ENCODE measurements at places on chromosomes 13 and 19.
A peak's percentile ranks its signal among the peaks of the same experiment; 100 is the strongest.

DNA sequence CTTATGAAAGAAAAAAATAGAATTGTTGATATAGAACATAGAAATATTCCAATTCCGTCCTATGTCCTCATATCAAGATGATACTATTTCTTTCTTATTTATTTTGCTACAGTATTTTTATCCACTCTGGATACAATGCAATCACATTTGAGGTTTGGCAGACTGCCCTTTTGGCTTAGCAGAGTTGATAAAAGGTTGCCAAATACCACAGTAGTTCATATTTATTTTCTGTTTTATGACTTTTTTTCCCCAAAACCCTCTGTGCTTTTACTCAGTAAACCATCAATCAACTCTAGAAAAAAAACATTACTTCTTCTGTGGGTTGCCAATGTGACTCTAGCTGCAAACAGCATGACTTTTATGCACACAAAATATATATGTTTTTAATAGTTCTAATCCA, 424.5 kb downstream of the PCDH9 start:
- DNase-seq: no peak

GRCh38 chr13:20288561-20288960, 56.4 kb upstream of the GJB6 start:
- DNase-seq: no peak

DNA sequence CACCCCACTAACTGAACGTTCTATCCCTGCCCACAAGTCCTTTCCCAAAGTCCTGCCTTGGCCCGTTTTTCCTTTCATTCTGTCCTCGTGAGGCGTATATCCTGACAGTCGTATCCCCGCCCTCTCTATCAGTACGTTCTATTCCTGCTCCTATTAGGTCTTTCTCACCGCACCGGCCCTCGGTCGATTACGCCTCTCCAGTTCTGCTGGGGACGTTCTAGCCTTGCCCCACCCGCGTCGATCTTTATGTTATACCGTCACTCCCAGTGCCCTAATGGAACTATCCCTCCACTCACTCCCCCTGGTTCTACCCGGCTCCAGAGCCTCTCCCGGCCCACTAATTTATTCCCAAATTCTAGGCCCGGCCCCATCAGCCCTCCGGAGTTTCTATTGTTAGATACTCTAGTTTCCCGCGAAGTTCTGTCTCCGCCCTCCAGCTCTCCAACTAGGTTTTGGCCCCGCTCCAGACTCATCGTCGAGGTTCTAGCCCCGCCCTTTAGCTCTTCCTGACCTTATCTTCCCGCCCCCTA, 2.0 kb downstream of the PLAUR start:
- no peak for DNase-seq

DNA sequence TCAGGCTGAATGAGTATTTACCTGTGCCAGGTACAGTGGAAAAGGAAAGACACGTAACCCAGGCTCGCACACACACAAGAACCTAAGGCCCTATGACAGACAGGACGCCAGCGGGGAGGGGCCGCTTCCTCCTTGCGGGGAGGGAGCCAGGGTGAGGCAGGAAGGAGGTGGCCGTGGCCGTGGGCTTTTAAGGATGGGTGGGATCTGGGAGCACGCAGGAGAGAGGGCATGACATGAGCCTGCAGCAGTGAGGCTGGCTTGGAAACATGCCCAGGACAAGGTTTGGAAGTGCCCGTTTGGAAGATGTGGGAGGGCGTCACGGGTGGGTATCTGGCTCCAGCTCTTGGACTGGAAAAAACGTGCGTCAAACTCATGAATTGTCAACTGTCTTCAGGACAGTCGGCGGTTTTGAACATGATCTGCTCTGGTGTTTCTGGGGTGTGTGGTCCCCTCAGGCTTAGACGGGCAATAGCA, 20.1 kb downstream of the SH3GL1 start:
- peak; percentile 66 for DNase-seq

DNA sequence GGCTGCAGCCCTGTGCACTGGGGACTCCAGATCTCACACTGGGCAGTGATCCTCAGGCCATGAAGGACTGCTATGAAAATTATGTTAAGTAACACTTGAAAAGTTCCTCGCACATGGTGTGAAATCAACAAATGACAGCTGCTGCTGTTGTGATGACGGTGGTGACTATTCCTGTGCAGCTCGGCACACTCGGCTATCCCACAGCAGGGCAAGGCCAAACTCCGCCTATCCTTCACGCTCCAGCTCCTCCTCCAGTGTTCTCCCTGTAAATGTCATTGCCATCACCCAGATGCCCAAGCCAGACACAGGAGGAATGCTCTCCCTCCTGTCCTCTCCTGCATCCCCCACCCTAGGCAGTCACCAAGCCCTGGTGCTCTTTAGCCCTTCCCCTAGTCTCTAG, 31.3 kb downstream of the GRIK5 start:
- no peak for DNase-seq

- DNase-seq: no peak
Observed at GRCh38 chr19:19061506-19061905, 2.3 kb upstream of the SLC25A42 start.

DNA sequence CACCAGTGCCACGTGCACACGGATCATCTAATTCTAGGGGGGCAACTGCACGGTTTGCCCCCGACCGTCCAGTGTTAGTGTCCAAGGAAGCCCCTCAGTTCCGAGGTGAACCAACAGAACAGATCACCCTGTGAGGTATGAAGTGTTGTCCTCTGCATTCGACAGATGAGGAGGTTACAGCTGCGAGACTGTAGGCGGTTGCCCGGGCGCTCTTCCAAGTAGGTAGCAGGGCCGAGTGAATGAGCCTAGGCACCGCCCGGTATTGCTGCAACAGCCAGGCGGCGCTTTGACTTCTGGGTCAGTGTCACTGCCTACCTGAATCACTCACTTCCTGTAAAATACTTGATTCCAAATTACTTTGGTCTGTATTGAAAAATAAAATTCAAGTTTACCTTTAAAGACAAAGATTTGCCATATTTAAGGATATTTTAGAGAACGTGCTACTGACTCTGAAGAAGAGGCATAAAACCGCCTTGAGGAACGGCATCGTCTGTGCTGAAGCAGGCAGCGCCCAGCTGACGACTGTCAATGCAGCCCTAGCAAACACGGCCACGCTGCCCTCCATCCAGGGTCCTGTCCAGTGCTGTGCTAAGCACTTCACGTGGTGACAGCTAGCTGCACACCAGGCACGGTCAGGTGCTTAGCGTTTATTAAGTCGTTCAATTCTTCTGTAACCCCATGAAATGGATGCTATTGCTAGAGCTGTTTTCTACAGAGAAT, 19.3 kb upstream of the RASA3 start:
- peak; percentile 32 for DNase-seq

- DNase-seq: no peak
Observed at GRCh38 chr13:59236309-59236919, 927.3 kb downstream of the DIAPH3 start.

DNA sequence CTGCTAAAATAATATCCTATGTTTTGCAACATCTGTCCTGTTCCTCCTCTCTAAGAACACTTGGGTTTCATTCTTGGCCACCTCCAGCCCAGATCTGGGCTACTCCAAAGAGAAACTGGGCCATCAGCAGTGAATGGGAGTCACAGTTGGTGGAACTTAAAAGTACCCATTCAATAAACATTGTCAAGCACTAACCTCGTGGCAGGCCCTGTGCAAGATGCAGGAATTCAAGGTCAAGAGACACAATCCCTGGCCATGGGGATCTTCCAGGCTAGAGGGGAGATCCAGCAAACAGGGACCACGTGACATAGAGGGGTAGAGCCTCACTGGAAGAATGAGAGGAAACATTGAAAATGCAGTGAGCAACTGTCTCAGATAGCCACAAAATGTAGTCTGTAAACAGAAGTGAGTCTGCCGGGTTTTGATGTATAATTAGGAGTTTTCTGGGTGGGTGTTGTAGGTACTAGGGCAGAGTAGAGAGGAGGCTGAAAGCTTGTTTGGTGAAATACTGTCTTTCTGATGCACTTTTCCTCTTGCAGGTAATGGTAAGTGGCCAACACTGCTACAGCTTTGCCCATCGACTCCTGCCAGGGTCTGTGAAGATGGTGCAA, 14.8 kb upstream of the EID2 start:
- no peak for DNase-seq

GRCh38 chr13:113876346-113877148, 12.7 kb upstream of the GAS6 start:
- no peak for DNase-seq

- DNase-seq: no peak
Observed at GRCh38 chr13:94382517-94382916, 97.0 kb downstream of the DCT start.

DNA sequence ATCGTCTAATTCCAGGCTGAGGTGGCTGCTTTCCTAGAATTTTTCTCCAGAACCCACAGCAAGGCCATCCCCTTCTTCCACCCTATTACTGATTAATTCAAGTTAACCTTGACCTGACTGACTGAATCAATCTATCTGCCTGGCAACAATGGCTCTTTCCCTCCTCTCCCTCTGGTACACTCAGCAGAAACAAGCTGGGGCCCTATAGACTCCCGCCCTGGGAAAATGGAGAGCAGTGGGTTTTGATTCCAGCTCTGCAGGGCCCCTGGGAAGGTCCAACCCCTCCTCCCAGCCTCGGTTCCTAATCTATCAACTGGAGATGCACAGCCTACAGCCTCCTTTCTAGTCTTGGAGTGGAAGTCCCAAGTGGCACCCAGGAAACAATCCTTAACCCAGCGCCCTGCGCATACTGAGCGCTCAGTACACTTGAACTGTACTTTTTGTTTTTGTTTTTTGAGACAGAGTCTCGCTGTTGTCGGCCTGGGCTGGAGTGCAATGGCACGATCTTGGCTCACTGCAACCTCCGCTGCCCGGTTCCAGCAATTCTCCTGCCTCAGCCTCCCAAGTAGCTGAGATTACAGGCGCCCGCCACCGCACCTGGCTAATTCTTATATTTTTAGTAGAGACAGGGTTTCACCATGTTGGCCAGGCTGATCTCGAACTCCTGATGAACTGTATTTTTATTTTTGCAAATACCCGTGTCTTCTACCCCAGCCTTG, 5.2 kb upstream of the C3 start:
- DNase-seq: no peak

GRCh38 chr19:6718741-6719539, 1.5 kb downstream of the C3 start:
- DNase-seq: peak; percentile 46

GRCh38 chr19:40592170-40592569, 9.0 kb upstream of the LTBP4 start:
- DNase-seq: no peak

GRCh38 chr19:52189735-52190486, at the start of gene PPP2R1A:
PPP2R1A (plus strand) TSS chr19:52190052; CDS start chr19:52190097, 45 bp downstream.
- peak; percentile 99 for DNase-seq
